ENCODE measurements at places on chromosomes 1 and 21. TPM values are rescaled to one million over a fixed set of nuclear protein-coding genes. Genes with fewer than 3 reads are reported as not detected.

The CFHR2 gene
- polyA plus RNA-seq, result not detected

The RUSC1 gene
- polyA plus RNA-seq, result 40.8 TPM

The PLPPR4 gene
- 1.7 TPM for polyA plus RNA-seq

- DNase-seq, result no peak
Measured at GRCh38 chr1:160437432-160438316, 37.3 kb downstream of the VANGL2 start.

DNA sequence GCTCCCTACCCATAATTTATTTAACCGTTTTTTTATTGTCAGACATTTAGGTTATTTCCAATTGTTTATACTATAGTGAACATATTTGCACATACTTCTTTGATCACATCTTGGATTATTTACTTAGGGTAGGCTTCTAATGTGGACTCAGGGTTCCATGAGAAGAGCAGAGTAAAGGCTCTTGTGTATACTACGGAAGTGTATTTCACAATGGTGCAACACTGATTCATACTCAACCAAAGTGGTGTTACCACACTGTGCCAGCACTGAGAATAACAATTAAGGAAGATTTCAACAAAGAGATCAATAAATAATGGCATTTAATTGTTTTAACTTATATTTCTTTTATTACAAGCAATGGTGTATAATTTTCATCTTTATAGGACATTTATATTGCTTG lies 251.2 kb downstream of the ZNF326 start:
- DNase-seq, result no peak

GRCh38 chr1:234324821-234325220 lies 48.4 kb upstream of the COA6 start:
- no peak for DNase-seq

The KISS1 gene
- 0.64 TPM for polyA plus RNA-seq

The DCDC2B gene
- polyA plus RNA-seq, result 2.3 TPM

- no peak for DNase-seq
Measured at GRCh38 chr1:196717868-196718267, 56.8 kb upstream of the CFHR3 start.

GRCh38 chr1:92752719-92753118 lies 32.2 kb downstream of the EVI5 start:
- DNase-seq, result no peak

- DNase-seq, result no peak
Measured at GRCh38 chr1:227900571-227901051, 47.1 kb downstream of the WNT9A start.

GRCh38 chr1:222048094-222048595 lies 306.3 kb upstream of the DUSP10 start:
- no peak for DNase-seq

GRCh38 chr1:229161740-229162139 lies 109.2 kb upstream of the RAB4A start:
- no peak for DNase-seq

- no peak for DNase-seq
Measured at GRCh38 chr1:248696261-248696660, 6.3 kb downstream of the OR14I1 start.

The CD1B gene
- polyA plus RNA-seq, result not detected

The SPSB1 gene
- polyA plus RNA-seq, result 11.7 TPM

The ZBTB8A gene
- polyA plus RNA-seq, result 15.7 TPM
